ENCODE measurements at places on chromosomes 5 and 9. TPM values are rescaled to one million over a fixed set of nuclear protein-coding genes. Genes with fewer than 3 reads are reported as not detected.

NR2F1-AS1 gene
- total RNA-seq: not detected

GRCh38 chr9:7148243-7148765 lies 390.5 kb downstream of the KDM4C start:
- no peak for ATAC-seq

- no peak for ATAC-seq
Observed at GRCh38 chr5:158820891-158821290, 278.8 kb downstream of the EBF1 start.

GRCh38 chr5:1732945-1733344 lies 66.7 kb downstream of the MRPL36 start:
- no peak for ATAC-seq

DNA sequence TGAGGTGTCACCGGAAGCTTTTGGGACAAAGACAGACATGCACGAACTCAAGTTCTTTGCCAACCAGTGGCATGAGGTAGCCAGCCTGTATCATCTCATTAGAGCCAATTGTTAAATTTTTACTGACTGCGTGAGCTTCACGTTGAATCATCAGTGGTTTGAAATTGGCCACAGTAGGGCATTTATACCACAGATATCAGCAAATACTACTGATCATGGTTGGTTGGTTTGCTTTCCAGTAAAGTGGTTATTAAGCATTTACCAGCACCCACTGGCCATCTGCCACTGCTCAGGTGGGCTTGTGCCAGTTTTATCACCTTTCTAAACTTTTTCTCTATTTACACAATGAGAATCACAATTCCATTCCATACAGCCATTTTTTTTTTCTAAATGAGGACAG lies 28.4 kb upstream of the SHC3 start:
- ATAC-seq: no peak

DNA sequence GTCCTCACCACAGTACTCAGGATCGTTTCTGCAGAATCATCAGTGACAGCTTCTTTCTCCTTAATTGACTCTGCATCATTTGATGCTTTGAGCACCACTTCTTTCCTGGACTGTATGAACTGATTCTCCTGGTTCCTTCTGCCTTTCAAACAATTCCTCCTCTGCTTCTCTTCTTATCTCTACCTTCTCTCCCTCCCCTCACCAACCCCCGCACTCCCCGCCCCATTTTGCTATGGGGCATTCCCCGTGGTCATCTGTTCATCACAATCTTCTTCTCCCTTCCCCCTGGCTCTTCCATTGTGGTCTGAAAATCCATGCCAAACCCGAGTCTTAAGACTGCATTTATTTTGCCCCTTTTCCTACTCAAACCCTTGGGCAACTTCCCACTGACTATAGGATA lies 57.9 kb downstream of the FAM78A start:
- ATAC-seq: no peak

GRCh38 chr5:83387041-83387440 lies 84.5 kb upstream of the VCAN start:
- ATAC-seq: no peak

Measured in activated T-helper 17 cell treated with anti-CD3 and anti-CD28 coated beads, Interleukin-2, amount 50 U/mL, for 72 hours (primary cell).